ENCODE measurements at places on chromosomes 16 and 17.

- DNase-seq, result no peak
Measured at GRCh38 chr17:29753845-29754439, 131.2 kb upstream of the CORO6 start.

DNA sequence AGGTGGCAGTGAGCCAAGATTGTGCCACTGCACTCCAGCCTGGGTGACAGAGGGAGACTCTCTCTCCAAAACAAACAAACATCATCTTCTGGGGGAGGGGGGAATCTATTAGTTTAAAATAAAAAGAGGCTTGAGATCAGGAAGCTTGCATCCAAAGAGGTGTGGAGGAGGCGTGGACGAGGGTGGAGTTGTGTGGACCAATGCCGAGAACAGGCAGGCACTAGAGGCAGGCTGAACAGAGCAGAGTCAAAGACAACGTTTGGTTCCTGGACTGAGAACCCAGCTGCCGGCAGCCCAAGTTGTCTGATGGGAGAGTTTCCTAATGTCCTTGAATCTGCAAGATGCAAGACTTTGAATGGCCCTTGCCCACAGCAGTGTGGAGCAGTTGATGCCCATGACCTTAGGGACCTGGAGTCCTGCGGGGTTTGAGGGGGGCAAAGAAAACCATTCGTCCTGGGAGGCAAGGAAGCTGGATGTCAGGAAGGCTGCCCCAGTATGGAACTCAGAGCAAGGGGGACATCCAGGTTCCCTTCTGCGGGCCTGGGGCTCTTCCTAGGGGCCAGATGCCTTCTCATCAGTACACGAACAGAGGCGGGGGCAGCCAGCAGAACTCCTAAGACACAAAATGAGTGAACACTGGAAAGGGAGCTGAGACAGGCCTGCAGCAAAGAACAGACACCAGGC lies 9.2 kb downstream of the TBC1D16 start:
- DNase-seq, result no peak

GRCh38 chr17:10061111-10061845 lies 137.1 kb downstream of the GAS7 start:
- peak; percentile 45 for DNase-seq

DNA sequence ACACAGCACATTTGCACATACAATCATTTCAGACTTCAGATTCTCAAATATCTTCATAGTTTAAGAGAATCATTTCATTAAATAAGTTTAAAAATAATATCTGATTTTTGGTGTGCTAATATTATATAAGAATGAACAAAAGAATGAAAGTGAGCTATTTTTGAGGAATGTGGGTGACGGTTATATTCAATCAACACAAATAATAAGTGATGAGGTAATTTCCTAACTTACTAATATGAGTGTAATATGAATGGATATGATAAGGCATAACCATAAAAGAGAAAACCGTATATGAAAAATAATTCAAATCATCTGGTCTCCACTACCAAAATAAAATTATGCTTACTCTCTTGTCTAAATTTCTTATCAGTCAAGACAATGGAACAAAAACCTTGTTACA lies 68.4 kb upstream of the NACA2 start:
- DNase-seq, result no peak

DNA sequence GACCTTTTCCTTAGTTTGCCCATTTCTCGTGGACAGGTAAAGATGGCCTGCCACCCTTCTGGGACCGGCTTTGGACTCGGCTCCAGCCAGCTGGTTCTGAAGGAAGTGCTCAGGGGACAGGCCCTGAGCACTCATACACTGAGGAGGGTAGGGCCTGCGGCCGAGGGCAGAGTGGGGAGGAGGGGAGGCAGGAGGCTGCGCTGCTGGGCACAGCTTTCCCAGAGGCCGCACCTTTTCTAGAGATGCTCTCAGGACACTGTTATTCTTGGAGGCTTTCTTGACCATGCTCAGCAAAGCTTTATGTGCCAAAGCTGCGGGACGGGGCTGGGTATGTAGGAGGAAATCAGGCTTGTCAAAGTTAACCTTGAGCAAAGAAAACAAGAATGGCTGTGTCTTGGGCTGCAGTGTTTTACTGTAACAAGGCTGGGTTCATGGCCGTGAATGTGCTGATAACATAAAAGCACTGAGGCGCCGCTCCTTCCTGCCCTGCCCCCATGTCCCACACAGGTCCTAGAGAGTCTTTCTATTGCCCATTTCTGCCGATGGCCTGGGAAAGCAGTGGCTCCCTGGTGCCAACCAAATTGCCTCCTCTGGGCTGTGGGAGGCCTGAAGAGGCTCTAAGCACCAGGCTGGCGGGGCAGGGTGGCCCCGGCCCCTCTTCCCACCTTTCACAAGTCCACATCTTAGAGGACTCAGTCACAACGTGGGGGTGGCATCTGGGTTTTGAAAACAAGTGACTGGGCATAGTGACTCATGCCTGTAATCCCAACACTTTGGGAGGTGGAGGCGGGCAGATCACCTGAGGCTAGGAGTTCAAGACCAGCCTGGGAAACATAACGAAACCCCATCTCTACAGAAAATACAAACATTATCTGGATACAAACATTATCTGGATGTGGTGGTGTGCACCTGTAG lies 22.3 kb upstream of the TIMP2 start:
- DNase-seq, result no peak

DNA sequence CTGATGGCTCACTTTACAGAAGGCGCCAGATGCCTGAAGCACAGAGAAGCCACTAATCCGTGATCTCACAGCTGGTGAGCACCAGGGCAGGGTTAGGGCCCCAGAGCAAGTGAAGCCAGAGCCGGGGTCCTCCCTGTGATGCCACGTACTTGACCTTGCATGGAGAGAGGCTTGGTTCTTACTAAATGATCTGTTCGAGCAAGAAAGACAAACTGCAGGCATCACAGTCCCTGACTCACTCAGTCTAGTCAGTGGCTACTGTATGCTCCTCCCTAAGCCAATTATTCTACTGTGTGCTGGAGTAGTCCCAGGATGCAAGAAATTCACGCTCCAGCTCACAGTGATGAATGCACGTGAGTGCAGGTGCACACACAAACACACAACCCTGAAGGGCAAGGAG lies 55.4 kb downstream of the SDK2 start:
- DNase-seq, result no peak

GRCh38 chr17:37755455-37755854 lies 10.6 kb upstream of the HNF1B start:
- DNase-seq, result no peak

Data from amniotic stem cell (primary cell).